NCI-H446 treated with DMSO at 0.1 percent for 48 hours (cell line): ENCODE measurements at places on chromosomes 11 and 22.

DNA sequence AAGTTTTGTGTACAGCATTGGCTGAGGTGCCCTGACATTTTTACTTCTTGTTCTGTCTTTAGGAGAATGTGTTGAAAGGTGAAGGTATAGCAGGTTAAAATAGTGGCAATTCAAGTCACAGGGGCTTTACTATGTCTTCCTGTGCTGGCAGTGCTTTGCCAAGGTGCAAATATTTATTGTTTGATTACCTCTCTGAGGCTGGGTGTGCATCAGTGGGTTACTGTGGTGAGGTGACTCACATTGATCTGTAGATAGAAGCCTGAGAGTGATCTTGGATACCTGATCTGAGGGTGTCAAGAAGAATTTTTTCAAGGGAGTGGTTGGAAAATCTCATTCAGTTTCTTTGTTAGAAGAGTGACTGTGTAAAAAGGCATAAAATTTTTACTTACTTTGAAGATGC, 90.0 kb downstream of the ARHGAP42 start:
- no peak for DNase-seq

DNA sequence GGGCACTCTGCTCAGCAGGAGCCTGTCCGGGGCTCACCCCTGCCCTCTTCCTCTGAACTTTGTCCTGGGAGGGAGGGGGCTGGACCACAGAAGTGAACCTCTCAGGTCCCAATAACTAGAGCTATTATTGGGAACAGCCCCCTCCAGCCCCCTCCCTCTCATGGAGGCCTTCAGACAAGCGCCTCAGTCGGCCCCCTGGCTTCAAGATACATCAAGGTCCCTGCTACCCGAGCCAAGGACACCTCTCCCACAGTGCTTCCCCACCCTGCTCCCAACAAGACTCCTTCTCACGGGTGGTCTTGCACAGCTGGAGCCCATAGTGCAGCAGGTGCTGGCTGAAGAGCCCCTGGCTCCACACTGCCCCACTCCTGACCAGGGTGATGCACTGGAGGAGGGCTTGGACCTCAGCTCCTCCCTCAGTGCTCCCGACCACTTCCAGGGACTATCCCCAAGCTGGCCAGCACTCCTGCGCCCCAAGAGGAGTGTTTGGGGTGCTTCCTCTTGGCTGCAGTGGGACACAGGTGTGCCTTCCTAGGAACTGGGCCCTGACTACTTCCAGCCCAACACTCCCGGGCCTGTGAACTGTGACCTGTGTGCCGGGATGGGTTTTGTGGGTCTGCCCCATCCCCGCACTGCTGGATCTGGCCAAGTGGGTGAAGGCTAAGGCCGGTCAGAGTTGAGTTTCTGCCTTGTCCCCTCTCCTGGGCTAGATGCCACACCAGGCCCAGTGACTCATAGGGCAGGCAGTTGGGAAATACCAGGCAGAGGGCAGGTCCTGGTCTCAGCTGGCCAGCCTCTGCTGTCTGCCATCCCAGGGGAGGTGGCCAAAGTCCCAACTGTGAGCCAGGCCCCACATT, 2.2 kb downstream of the PNPLA2 start:
- no peak for DNase-seq

DNA sequence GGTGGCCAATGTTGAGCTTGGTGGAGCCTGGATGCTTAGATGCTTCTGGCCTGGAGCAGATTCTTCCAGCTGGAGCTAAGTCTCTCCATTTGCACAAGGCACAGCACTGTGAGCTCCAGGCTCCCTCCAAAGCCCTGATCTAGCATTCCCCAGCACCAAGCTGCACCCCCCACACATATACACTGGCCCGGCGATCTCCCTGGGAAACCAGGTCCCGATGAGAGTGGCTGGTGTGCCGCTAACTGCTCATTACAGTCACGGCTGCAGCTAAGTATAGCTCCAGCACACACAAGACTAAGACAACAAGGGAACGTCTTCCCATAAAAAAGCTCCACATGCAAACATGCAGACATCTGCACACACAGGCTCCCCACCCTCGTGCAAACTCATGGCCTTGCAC, 17.6 kb downstream of the KCNC1 start:
- DNase-seq: no peak

DNA sequence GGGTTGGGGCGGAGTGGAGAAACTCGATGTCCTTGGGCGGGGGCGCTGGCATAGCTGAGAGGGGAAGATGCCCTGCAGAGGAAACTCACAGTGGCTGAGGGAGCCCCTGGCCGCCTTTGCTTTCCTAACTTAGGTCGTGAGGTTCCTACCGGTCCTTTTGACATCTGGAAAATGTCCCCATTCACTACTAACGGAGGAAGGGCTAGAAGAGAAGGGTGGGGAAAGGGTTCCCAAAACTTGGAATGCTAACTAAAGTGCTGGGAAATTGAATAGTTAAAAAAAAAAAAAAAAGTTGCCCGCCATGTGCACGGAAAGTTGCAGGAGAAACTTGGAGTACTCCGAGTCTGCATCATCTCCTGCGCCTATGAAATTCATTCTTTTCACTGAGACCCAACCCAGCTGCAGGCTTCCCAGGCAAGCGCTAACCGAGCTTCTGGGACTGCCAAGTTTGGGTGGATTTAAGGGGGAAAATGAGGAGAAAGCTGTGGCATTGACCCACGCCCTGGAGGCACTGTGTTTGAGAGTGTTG, 796 bp downstream of the TIMP3 start:
- no peak for DNase-seq

DNA sequence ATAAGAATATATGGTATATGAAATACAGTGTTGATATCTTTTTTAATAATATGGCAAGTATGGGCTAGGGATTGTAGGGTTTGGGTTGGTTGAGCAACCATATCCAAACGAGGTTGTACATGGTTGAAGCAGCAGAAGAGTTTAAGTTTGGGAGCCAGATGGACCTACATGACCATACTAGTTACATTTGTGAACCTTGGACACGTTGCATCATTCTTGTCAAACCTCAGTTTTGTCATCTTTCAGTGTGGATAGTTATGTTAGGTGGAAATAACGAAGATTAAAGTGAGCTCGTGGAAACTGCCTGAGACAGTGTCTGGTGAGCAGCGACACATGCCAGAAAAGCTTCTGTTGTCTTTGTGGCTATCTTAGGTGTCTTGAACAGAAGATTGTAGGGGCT, 307.1 kb upstream of the KIRREL3 start:
- DNase-seq: no peak
